Fibroblast of skin of left quadriceps (primary cell): ENCODE measurements at places on chromosomes 5 and 9.

DNA sequence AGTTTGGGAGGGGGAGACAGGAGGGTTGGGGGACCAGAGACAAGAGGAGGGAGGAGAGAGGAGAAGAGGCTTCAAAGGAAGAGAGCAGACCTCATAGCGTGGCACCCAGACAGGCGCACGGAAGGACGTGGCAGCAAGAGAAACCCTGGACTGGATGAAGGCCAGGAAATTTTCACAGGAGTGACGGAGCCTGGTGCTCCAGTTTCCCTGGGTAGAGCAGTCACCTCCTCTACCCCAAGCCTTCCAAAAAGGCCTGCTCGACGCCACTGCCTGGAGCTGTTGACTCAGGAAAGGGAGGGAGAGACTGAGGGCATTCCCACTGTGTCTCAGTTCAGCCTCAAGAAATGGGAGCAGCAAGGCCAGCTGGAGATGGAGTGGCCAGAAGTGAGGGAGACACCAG is 19.3 kb downstream of the AK8 start:
- DNase-seq, result no peak

GRCh38 chr9:93975262-93975661 is 20.1 kb upstream of the BARX1 start:
- no peak for DNase-seq

GRCh38 chr5:153998010-153998409 is 40.7 kb downstream of the FAM114A2 start:
- no peak for DNase-seq

DNA sequence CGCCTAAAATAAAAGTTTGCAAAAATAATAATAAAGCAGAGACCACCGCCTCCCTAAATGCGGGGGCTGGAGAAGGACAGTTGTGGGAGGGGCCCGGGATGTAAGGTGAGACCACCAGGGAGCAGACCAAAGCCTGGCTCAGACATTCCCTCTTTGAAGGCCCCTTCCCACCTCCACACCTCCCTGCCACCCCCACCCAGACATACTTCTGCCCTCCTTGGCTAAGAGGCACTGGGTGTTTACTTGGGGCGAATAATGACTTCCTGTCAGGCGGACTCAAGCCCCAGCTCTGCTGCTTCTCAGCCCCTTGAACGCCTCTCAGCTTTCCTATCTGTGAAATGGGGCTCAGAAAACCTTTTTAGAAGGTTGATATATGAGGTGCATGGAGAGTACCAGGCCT is 58.8 kb upstream of the GGTA1 start:
- DNase-seq, result no peak

DNA sequence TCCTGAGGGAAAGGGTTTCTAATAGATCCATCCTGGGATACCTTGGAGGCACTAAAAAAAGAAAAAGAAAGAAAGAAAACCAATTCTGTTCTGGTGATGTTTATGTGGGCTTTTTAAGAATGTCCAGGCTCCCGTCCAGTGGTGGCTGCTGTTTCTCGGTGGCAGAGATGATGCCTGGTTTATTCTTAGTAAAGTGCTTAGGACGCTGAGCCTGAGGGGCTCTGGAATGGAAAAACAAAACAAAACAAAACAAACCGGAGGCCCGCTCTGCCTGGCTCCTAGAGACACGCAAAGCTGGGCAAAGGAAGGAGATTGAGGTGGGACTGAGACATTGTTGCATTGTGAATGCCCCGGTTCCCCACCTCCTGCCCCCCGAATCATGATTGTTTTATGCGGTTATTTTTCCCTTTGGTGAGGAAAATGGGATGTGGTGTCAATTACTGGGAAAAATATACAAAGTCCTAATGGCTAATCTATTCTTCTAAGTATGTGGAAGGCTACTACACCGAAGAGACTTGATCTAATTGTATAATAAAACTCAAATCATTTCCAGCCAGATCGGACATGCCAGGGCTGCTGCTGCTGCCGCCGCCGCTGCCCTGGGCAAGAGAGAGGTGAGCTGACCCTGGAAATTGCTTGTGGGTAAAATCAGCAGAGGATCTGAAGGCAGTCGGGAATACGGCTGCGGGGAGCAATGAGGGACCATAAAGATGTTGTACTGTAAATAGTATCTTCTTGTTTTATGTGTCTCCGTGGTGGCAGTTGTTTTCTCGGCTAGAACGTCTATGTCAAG is 644.9 kb downstream of the CCDC171 start:
- DNase-seq, result no peak

GRCh38 chr9:71254592-71255277 is 133.3 kb upstream of the TRPM3 start:
- DNase-seq, result no peak

GRCh38 chr5:91146230-91146629 is 236.9 kb downstream of the ARRDC3 start:
- no peak for DNase-seq

DNA sequence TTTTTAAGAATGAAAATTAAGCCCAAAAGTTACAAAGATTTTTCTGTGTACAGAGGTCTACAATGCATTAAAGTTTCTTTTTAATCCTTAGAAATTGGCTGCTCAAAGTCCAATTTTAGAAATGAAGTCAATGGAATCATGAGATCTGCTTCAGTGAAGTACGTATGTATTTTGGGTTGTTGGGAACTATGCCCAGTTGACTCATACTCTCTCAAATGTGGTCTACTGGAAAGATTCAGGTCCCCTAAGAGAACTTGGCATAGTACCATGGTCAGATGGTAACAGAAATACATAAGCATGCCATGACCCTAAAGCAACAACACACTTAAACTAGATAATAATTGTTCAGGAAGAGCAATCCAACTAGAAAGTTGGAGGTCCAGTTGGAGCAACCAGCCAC is 23.0 kb downstream of the FBLL1 start:
- peak; percentile 82 for DNase-seq

GRCh38 chr9:122475717-122476116 is 2.0 kb downstream of the OR1J1 start:
- DNase-seq, result no peak

- no peak for DNase-seq
Measured at GRCh38 chr5:57834829-57835608, 352.4 kb upstream of the ACTBL2 start.

GRCh38 chr9:121814594-121814993 is 163.2 kb downstream of the DAB2IP start:
- no peak for DNase-seq

GRCh38 chr5:138179277-138179857 is 455 bp downstream of the KIF20A start:
- no peak for DNase-seq

DNA sequence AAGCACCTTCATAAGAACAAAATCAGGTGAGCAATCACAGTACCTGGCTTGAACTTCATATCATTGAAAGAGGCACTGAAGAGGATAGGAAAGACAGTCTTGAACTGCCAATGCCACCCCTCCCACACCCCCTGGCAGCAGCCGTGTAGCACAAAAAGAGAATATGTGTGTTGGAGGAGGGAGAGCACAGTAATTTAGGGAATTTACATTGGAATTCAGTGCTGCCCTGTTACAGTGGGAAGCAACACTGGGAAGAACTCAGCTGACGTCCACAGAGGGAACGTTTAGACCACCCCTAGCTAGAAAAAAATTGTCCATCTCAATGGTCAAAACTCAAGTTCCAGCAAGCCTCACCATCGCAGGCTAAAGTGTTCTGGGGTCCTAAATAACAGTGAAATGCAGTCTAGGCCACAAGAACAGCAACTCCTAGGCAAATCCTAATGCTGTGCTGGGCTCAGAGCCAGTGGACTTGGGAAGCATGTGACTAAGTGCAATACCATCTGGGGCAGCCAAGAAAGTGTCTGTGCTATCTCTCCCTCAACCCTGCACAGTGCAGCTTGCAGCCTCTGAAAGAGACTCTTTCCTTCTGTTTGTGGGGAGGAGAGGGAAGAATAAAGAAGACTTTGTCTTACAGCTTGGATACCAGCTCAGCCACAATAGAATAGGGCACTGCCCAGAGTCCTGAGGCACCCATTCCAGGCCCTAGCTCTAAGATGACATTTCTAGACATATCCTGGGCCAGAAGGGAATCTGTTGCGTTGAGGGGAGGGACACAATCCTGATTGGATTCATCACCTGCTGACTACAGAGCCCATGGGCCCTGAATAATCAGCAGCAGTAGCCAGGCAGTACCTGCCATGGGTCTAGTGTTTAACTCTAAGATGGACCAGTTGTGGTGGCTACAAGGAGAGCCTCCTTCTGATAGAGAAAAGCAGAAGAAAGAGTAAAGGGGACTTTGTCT is 62.1 kb upstream of the VLDLR start:
- peak; percentile 90 for DNase-seq

GRCh38 chr9:25684321-25684720 is 6.1 kb upstream of the TUSC1 start:
- no peak for DNase-seq

- DNase-seq, result no peak
Measured at GRCh38 chr5:14503681-14504331, 77.8 kb upstream of the OTULINL start.

DNA sequence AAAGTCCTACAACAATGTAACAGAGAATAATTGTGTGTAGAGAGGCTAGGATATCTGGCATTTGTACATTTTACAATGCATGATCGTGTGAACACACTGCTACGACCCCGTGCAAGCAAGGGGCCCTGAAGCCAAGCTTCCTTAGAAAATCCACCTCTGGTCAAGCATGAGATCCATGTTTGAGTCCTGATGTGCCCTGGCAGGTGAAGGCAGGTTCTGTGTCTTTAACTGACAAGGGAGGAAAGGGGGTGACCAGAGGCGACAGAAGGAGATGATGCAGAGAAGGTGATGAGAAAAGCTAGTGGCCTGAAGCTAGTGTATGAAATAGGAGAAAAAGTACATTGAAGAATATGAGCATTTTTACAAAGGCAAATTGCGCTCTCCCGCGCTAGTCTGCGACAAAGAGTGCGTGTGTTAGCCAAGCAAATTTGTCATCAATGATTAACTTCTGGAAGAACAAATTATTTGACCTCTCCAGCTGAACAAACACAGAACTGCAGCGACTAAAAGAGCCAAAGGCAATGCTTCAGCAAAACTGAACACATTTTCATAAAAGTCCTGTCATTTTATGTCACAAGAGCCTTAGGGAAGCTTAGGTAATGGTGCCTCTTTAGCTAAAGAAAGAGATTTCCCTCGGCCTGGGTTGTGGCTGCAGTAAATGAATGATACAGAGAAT is 101.7 kb upstream of the DAPK1 start:
- DNase-seq, result no peak

GRCh38 chr5:168227001-168227400 is 64.4 kb upstream of the WWC1 start:
- DNase-seq, result no peak

GRCh38 chr5:926417-927171 is 33.9 kb downstream of the TRIP13 start:
- DNase-seq, result no peak

GRCh38 chr9:121738968-121739367 is 87.5 kb downstream of the DAB2IP start:
- no peak for DNase-seq

GRCh38 chr5:154756009-154756867 is 1.1 kb downstream of the LARP1 start:
- no peak for DNase-seq

DNA sequence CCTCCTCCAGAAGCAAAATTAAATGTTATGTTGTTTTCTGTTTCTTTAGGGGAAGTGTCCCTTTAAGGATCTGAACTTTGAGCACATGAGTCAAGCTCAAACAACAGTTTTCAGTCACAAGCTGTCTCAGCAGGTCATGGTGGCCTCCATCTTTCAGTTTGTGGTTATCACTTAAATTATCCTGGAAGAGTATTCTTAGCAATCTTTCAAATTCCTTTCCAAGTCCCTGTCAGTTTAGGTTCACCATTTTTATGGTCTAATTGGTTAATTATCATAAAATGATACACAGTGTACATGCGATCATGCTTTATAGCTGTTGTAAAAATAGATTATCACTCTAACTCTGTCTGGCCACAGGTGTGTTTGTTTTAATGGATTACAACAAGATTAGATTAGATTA is 43.1 kb upstream of the SELENOP start:
- no peak for DNase-seq

DNA sequence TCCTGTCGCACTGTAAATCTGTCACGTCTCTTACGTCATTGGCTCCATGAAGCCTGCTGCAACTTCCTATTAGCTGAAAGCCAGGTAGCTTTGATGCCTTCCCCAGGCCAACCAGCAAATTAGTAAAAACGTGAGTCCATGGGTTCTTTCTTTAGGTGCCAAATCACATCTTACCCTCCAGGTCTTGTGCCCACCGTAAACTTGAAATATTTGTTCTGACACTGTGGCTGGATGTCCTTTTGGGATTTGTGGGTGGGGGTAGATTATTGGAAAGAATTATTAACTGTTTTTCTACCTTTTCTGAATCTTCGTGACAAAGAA is 172.8 kb downstream of the NR3C1 start:
- DNase-seq, result no peak

DNA sequence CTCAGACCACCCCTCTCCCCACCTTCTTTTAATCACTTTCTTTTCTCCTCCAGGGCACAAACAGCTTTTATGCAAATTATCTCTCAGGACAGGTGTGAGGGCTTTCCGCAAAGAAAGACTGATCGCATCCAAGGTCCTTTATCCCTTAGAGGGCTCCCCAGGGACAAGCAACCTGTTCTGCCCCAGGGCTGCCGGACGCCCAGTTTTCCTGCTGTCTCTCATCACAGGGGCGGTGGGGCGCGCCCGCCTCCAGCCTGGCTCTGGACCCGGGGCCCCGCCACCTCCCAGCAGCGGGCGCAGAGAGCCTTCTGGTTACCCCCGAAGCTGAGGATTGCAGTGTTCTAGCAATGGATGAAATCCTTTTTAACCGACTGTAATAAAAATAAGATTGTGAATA is 266.1 kb downstream of the CWC27 start:
- DNase-seq, result no peak

- no peak for DNase-seq
Measured at GRCh38 chr9:2087500-2088313, 72.6 kb downstream of the SMARCA2 start.

DNA sequence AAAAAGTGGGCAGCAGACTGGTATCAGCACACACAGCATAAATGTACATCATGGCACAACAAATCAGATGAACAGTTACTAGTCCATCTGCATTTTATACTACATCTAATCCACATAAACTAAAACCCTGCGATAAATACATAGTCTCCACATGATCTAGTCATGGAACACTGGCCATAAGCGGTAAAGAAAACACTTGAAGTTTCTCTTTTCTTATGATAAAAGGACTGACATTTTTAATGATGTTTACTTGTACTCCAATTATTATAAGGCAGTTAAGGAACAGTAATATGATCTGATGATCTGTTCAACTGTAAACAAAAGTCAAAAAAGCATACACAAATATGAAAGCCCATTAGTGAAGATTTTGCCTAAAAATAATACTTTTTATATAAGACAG is 112.5 kb downstream of the MPDZ start:
- DNase-seq, result no peak

DNA sequence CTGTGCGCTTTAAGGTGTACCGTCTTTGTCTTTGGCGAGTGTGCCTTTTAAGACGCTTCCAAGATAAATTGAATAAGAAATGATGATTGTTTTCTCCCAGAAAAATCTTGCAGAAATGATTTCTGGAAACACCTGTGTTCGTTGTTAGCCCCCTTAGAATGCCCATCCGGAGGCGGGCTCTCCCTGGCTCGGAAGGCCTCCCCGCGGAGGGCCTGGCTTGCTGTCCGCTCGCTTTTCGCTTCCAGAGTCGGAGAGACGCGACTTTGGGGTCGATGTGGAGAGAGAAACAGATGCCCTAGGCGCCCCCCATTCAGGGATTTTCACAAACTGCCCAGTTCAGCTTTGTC is 23.9 kb downstream of the LECT2 start:
- no peak for DNase-seq
